Activated gamma-delta T cell (primary cell): ENCODE measurements at places on chromosomes 5 and 9.

DNA sequence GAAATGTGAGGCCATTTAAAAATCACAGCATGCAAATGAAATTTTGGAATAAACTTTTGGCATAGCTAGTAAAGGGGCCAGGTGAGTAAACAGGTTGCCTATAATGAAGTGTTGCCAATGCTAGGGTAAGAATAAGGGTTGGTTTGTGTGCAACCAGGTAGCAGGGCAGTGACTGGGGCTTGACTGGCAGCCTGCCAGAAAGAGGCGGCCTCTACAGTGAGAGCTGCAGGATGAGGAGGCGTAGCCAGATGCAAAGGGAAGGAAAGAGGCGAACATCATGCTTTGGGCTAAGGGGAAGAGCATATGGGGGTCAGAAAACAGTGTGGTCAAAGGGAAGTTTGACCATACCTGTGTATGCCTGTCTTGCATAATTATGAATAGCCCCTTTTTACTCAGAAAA is 70.6 kb downstream of the MAST4 start:
- no peak for DNase-seq

DNA sequence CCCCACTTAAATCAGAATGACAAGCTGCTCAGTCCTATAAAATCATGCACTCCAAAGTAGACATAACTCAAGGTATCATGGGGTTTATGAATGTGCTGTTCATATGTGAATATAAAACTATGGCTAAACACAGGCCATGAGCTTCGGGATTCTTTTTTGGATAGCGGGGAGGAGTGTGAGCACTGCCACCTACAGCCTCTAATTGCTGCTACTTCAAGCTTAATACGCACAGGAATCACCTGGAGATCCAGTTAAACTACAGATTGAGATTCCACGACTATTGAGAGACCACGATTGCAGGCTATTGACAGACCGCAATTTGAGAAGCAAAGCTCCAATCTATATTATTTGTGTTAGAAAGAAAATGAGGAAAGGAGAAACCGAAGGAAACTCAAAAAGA is 231.6 kb downstream of the MCTP1 start:
- no peak for DNase-seq

DNA sequence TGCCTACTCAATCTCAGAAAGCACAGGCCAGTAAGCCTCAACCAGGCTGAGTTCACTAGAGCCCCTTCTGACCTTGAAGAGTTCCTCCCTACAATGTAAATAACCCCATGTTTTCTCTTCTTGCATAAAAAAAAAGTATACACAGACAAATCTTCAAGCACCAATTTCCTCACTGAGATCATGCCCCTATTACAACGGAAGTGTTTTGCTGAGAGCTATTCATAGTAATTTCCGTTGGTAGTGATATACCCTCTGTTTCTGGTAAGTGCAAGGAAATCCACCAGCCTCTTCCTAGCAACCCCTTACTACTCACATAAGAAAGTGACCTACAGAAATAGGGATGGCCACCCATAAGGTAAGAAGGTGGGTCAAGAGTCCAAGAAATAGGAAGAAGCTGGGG is 76.4 kb upstream of the TARS1 start:
- DNase-seq = no peak

GRCh38 chr9:116954731-116955130 is 267.6 kb downstream of the TRIM32 start:
- no peak for DNase-seq

- no peak for DNase-seq
Observed at GRCh38 chr9:79780559-79780958, 208.8 kb downstream of the TLE4 start.

- no peak for DNase-seq
Observed at GRCh38 chr5:40409601-40410000, 270.1 kb upstream of the PTGER4 start.

DNA sequence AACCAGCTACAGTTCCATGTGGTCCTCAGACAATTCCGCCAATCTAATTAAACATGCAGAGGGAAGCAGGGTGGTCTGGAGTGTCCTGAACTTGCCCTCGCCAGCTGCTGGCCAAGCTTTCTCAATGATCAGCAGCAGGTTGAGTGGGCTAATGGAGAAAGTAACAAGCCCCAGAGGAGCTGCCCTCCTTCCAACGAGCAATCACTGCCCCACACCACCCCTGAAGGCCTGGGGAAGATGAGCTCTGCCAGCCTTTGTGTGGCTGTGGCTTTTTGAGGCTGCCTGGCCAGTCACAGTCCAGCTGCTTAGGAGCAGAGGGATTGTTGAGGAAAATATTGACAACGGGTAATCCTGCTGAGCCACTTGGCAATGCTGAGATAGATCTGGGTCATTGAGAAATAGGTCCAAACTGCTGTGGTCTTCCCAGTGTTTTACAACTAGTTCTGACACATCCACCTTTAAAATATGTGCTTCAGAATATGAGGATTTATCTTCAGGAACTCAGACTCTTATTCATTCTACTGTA is 107.3 kb downstream of the CD180 start:
- no peak for DNase-seq

GRCh38 chr5:96569770-96570169 is 92.4 kb upstream of the CAST start:
- DNase-seq = no peak

DNA sequence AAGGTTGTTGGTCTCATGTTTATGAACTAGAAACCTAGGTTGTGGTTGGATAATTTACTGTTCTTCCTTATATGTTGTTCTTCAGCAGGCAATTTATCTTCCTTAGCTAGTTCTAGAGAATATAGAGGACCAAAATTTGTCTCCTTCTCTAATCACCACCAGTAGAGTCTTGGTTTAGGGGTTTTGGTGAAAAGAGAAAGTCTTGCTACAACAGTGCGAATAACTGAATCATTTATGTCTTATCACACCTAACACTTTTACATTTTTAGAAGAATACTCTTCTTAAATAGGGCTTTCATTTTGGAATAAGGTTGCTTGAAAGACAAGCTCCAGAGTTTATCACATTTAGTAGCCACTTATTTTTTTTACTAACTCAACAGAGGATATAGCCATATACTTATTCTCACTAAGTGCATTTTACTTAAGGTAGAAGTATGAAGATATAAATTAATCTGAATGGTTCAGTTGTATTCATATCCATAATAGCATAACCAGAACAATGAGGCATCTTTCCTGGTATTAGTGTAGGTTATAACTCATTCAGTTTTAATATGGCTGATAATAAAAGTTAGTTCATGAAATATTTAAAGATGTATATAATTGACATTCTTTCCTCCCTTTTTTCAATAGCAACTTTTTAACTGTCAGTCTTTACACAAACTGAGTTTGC is 67.9 kb downstream of the ERBIN start:
- DNase-seq = no peak

GRCh38 chr5:76363352-76364225 is 39.5 kb upstream of the IQGAP2 start:
- no peak for DNase-seq

DNA sequence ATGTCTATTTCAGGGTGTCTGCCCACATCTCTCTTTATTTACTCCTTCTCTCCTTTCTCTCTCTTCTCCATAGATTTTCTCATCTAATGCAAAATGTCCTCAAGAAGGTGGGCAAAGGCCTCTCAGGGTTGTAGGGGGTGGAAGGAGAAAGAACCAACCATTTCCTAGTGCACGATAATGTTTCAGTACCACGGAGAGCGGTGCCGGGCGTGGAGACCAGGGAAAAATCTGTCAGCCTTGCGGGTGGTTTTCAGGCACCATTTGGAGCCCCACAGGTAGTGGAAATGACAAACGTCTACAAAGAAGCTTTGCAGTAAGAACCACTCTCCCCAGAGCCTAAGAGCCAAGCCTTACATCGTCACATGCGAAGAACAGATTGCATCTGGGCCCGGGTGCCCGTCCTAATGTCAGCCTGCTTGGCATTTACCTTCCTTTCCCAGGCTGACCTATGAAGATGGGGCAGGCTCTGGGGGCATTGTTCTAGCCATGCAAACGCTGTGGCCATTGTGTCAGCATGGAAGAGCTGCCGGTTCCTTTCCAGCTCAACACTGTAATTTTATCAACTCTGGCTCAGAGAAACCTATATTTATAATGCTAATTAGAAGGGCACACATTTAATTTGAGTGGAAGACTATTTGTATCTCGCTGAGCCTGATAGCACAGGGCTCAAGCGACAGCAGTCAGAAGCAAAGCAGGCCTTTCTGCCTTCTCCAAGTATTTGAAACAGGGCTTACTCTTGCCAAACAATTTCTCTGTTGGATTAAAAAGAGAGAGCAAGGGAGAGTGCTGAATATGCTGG is 430.1 kb upstream of the WWC1 start:
- DNase-seq = no peak

DNA sequence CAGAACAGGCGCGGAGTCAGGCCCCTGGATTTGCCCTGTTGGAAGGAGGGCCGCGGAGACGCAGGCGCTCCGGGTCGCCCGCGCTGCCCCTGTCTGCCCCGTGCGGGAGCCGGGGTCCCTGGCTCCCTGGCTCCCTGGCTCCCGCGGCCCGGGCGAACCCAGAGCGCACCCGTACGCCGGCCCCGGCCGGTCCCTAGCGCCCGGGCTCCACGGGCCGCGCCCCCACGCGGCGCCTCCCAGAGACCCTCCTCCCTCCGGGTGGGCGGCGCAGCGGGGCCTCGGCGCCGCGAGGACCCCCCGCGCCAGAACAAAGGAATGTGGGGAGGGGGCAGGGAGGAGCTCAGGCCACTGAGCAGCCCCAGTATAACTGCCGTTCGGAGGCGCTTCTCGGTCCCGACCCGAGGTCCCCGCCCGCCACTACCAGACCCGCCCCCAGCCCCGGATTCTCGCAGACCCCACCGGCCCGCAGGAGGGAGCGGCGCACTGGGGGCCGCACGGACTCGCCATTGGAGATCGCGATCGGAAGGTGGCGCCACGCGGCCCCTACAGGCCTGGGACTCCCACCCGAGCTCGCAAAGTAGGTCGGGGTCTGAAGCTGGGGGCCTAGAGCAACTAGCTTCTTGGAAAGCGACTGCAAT is 2.4 kb downstream of the NFIL3 start:
- DNase-seq = no peak

DNA sequence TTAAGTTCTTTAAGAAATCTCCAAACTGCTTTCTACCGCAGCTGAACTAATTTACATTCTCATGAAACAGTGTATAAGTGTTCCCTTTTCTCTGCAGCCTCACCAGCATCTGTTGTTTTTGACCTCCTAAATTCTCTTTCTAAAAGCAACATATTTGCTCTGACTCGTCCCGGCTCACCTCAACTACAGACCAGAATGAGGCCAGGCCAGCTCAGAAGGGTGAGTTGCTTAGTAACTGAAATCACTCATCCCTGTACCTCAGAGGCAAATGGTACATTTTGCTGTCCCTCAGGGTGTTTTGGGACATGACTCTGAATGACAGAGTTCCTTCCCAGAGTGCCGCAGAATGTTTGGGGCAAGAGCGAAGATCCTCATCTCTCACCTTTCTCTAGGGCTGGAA is 127.5 kb downstream of the FRMD3 start:
- DNase-seq = no peak

GRCh38 chr5:77390795-77391194 is 101.3 kb downstream of the WDR41 start:
- DNase-seq = no peak

DNA sequence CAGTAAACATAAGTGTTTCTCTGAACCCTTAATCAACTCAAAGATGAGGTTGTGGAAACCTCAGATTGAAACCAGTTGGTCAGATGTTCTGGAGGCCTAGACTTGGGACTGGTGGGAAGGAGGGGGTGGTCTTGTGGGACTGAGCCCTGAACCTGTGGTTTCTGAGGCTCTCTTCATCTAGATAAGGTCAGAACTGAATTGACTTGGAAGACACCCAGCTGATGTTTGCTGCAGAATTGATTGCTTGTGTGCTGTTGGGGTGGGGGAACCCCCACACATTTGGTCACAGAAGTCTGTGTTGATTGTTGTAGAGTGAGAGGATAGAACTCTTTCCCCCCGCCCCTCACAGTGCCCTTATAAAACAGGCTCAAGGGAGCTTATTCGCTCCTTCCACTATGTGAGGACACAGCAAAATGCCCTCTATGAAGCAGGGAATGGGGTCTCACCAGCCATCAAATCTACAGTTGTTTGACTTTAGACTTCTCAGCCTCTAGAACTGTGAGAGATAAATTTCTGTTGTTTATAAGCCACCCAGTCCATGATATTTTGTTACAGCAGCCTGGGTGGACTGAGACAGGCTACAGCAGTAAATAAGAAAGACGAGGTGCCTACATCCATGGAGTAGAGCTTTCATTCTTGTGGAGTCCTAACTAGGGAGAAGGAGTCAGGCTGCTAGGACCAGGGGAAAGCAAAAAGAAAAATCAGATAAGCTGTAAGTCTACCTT is 25.7 kb upstream of the UGCG start:
- DNase-seq = no peak

DNA sequence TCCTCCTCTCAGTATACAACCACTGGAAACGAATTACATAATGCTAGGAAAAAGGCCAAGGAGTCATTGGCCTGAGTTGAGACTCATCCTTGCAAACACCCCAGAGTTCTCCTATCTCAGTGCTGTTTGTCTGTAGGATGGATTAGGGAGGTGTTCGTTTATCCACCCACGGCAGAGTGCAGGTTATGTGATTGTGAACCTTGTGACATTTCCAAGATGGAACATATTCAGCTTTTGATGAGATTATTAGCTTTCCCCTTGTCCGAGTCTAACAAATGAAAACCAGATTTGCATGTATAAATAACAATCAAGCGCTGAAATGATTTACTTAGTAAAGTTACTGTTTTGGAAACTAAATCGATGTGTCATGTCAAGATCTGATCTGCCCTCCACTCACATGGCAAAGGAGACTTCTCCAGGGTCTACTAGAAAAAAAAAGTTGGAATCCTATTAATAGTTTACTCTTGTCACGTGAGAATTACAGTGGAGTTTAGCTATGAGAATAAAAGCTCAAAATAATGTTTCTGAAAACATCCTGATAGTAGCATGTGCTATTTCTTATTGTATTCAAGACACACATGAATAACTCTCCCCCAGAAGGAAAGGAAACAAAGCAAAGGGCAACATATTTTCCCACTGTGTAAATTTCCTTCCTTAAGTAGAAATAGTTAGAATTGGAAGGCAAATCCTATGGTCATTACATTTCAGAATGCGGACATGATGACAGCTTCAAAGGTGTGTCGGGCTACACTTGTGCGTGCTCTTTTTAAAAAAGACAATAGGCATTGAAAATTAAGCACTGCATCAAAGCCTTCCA is 600.4 kb downstream of the EBF1 start:
- no peak for DNase-seq

DNA sequence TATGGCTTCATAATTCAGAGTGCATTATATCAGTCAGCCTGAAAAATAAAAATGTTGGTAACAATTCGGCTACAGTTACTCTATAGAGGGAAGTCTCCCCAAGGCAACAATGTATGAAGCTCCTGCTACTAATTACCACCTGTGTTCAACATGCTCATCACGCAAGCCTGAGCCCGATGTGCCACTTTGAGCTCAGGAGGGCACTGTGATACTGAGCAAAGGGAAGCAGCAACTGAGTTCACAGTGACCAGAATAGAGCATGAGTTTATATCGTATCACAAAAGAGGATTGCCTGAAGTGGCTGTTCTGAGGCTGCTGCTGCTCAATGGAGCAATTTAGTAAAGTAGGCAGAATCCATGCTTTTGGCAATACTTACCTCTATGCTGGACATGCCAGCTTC is 202.0 kb upstream of the HAPLN1 start:
- DNase-seq = no peak
